Bone marrow (tissue), 2 donors: ENCODE measurements at places on chromosomes 7 and 10.
A peak's percentile ranks its signal among the peaks of the same experiment; 100 is the strongest.

DNA sequence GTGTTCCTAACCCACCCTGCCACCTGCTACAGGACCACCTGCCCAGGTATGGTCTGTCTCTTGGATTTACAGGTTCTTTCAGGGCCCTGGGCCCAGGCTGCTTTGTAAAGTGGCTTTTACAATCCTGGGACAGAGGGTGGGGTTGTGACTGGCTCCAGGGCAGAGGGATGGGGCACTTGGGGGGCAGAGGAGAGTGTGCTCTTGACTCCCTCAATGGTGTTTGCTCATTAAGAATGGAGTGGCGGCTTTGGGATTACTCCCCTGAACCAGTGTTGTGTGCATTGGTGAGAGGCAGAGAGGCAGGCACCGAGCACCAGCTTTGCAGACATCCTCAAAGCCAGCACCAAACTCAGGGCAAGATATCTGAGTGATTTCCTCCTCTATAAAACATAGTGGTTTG lies 43.5 kb downstream of the VWA2 start:
- no peak for DNase-seq

GRCh38 chr7:77391230-77391629 lies 24.9 kb downstream of the GSAP start:
- no peak for DNase-seq

- peak; percentile 87 for DNase-seq
These were observed 31.8 kb upstream of the PRSS1 start for GRCh38 chr7:142717453-142717852.

DNA sequence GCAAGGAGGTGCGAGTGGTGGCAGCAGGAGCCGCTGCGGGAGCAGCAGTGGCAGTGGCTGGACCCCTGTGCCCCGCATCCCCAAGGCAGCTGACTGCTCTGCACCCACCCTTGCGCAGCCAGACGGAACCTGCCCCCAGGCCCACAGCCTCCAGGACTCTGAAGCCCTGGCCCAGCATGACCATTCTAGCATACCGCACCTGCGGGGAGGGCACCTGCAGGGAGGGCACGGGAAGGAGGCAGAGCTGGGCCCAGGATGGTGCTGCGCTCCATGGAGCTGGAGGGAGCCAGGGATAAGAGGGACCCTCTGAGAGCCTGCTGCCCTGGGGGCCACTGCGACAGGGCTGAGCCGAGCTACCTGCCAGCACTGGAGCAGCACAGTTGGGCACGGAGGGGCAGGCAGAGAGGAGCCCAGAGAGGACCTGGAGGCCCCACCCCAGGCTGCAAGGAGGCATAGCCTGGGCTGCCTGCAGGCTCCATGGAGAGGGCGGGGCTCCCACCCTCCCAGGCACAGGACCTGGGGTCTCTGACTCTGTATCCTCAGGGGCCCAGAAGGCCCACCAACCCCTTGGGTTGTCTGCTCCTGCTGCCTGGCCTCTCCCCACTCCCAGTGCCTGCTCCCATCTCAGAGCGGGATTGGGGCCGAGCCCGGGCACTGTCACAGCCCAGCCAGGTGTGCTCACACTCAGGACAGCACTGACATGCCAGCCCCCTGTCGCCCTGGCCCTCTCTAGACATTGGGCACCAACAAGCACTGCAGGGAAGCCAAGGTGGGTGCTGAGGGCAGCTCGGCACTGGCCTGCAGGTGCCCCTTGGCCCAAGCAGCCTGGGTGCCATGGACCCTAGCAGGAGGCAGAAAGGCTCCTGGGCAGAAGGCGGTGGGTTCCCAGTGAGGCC lies 87.6 kb downstream of the HTR7 start:
- no peak for DNase-seq

DNA sequence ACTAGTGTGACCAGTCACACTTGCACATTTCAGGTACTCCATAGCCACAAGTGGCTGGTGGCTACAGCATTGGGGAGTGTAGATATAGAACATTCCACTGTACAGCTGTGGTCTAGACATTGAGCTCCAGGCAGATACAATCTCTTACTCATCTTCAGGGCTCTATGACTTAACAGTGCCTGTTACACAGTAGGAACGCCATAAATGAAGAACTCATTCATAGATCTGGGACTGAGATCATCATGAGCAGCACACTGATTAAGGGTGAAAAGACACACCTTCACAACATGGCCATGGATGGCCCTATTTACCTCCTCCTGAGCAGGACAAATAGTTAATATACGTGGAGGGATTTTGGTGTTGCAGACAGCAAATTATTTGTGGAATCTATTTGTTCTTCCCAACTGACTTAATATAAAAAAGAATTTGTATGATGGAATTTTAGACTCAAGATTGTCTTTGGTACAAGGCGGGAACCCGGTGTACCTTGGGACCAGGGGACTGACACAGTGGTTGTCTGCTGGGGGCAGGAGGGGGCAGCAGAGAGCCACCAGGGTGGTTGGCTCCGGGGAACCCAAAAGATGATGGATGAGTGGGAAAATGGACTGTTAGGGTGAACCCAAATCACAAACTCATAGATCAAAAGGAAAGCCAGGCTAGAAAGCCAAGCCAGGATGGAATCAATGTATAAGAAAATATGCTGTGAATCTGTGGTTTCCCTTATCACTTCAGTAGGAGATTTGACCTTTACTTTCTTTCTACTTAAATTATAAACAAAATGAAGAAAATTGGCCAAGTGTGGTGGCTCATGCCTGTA lies 24.3 kb upstream of the CPA2 start:
- no peak for DNase-seq

GRCh38 chr7:40058636-40059035 lies 75.8 kb downstream of the MPLKIP start:
- no peak for DNase-seq

DNA sequence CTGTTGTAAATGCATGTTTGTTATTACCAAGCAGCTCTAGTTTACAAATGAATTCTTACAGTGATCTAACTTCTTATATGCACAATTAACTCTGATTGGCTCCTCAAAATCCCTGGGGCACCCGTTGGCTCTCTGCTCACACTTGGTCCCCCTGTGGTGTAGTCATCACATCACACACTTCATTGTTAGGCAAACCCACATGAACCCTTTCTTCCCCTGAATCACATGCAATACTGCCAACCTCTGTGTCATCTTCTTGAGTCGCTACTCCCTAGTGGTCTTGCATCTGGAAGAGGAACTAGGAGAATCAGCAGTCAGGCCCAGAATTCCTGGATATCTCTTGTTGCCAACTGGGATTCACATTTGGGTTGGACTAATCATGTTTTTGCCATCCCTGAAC lies 73.1 kb downstream of the CD36 start:
- DNase-seq, result no peak

DNA sequence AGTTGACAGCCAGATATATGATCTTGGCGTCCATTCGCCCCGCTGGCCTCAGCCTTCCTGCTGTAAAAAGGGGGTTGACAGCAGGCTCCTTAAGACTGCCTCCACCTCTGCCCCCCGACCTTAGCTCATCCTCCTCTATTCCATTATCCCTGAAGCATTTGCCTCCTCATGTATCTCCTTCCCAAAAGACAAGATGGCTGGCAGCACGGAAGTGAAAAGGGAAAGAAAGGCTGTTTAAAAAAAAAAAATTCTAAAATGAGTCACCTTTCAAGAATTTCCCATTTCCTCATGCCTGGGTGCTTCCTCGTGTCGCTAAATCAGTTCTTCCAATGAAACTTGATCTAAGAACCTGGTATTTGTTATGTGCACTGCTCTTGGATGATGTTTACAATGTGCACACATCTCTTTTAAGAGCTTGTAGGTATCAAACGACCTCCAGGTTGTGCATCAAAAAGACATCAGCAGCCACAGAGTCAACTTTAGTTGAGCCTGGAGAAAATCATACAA lies 1.7 kb downstream of the SCRN1 start:
- DNase-seq, result no peak

DNA sequence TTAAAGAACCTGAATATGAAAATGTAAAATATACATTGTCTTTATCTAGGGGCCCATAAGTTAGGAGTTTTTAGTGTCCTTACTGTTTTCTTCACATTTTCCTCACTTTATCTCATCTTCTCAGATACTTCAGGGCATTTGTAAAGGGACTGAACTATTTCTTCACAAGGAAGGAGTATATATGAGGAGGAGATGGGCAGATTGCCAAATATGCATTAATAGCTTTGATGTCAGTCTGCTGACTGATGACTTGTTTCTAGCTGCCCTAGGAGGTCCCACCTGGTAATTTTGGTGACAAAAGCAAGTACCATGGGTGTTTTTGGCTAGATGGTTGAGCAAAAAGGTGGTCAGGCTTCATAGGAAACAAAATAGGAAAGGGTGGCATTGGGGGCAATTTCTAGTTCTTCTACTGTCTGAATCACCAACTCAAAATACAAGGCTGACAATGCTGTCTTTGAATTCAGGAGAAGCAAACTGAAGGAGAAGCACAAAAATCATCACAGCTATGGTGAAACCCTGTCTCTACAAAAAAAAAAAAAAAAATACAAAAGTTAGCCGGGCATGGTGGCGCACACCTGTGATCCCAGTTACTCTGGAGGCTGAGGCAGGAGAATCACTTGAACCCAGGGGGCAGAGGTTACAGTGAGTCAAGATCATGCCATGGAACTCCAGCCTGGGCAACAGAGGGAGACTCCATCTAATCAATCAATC lies 10.4 kb upstream of the STRIP2 start:
- DNase-seq, result no peak

GRCh38 chr10:105026566-105026965 lies 385.5 kb downstream of the SORCS3 start:
- no peak for DNase-seq

DNA sequence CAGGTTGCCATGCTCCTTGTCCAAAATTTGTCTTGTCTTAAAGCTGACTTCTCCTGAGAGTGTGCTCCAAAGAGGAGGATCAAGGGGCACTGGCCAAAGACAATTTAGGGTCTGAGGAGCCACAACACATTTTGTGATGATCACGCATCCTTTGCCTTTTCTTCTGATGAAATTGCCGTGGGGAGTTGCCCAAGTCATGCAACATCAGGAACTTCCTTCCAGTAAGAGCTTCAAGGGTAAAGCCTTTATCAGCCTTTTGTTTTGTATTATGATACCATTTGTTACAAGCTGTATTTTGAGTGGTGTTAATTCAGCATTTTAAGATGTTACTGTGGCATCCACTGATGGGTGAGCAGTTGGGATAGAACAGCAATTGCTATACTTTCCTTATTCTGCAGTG lies 131.2 kb upstream of the MKI67 start:
- DNase-seq, result no peak

DNA sequence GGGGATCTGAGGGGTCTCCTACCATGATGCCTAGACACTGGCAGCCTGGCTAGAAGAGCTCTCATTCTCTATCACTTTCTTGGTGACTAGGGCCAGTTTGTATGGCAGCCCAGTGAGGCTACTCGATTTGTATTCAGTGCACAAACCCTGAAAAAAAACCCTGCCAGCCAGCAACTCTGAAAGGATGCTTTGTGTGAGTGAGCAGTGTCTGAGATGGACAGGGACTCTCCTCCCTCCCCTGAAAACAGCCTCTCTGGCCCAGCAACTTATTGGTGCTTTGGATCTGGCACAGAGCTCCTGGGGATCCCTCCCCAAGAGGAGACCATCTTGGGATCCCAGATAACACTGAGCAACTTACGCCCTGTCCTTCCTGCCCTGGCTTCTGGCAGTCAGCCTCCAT lies 10.8 kb upstream of the LRRC4 start:
- DNase-seq, result no peak

DNA sequence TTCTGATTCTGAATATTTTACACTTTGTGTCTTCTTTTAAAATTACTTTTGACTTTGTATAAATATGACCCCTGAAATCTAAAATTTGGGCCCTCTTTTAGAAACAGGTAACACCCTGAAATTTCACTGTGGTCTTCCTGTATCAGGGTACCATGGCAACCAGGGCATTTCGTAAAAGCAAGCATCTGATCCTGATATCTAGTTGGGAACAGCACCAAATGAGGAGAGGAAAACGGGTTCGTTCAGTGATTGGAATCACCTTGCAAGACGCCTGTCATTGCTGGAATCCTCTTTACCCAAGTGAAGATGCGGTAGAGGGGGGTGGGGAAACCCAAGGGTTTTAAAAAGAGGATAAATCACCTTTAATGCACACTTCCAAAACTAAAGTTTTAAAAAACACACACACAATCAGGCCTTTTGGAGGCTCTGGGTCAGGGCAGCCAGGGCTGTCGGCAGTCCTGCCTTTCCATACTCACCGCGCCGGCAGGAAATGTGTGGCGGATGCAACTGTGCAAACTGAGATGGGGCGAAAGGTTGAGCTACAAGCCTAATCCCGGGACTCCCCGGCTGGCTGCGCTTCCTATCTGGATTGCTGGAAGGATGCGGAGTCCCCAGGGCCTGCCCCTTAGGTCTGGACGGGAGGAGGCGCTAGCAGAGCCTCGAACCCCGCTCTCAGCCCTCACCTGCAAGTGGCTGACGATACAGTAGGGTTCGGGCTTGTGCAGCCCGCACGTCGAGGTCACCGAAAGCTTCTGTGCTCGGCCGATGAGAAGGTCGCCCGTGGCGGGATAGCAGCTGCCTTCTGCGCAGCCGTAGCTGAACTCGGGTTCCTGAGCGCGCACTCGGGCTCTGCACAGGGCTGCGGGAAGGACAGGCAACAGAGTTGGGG lies 1.8 kb downstream of the LAMB1 start:
- DNase-seq, result no peak

DNA sequence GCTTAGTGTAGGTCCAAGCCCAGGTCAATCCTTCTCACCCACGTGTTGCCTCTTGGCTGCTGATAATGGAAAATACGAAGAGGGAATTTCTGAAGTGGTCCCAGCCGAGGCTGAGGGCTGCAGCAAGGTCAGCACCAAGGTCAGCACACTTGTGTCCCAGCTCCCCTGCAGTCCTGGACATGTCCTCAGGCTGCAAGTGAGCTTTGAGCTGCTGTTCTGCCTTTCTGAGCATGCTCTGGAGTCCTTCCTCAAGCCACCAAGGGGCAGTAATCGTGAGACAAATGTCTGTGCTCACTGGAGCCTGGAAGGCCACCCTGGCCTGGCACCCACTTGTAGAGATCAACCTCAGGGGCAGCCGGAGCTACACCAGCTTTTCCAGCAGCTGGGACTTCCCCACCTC lies 28.3 kb downstream of the DRGX start:
- DNase-seq, result no peak

- no peak for DNase-seq
These were observed 9.8 kb downstream of the WDFY4 start for GRCh38 chr10:48694371-48695030.

DNA sequence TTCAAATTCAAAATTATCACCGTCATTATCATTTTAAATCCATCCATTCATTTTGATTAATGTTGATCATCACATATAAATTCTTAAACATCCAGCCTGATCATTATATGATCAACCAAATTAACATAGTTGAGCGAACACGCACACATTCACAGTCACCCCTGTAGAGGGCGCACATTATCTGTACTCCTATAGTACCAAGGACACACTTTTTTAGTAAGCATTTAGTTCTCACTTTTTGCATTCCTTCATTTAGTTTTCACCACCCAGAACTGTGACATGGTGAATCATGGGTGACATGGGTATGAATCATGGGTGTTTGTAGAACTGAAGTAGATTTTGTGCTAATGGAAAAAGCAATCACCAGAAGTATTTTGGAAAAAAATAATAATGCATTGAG lies 26.0 kb upstream of the ZNF735 start:
- peak; percentile 9 for DNase-seq

- DNase-seq, result no peak
These were observed 3.1 kb upstream of the CLEC5A start for GRCh38 chr7:141949911-141950310.
